ENCODE measurements at places on chromosomes 7 and 10.
A peak's percentile ranks its signal among the peaks of the same experiment; 100 is the strongest.

DNA sequence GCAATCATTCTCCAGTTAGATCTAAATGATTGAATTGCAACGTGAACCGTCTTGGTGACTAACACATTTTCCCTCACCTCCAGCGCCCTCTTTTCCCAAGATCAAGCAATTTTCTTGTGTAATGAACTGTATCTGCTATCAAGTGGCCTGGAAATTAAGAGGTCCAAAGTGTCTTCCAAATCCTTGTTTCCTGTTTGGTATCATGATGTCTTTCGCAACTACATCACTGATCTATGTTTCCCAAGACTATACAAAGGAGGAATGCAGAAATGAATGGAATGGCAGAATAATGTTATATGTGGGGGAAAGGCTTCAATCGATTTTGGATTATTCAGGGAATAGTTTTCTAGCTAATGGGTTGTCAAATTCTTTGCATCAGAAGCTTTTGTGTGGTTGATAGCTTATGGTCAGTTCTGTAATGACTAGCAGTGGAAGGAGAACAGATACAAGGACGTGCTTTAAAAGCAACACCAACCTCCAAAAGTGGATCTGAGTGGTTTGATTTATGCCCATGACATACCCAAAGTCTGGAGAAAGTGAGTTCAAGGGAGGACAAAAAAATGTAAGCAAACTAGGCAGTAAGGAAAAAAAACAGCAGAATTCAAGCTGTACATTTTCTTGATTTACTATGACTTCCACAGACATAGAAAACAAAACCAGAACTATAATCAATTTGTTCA, 14.6 kb upstream of the ZEB1 start:
- no peak for DNase-seq

GRCh38 chr10:131116991-131117375, 194.5 kb downstream of the TCERG1L start:
- no peak for DNase-seq

DNA sequence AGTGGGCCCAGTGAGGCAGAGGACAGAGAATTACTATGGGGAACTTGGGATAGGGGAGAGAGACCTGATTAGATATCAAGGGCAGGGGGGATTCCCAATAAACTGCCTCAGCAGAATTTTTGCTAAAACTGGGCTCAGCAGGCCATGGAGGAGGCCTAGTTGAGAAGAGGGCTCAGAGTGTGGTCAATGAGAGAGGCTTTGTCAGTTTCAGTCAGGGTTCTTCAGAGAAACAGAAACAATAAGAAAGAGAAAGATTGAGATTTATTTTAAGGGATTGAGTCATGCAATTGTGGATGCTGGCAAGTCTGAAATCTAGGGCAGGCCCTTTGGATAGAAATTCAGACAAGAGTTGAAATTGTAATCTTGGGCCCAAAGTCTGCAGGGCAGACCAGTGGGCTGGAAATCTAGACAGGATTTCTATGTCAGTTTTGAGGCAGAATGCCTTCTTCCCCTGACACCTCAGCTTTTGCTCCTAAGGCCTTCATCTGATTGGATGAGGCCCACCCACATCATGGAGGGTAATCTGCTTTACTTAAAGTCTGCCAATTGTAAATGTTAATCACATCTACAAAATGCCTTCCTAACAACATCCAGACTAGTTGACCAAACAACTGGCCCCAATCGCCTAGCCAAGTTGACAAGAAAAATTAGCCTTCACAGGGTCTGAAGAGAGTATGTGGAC, 33.5 kb upstream of the CCSER2 start:
- peak; percentile 35 for DNase-seq

- no peak for DNase-seq
Observed at GRCh38 chr10:98023024-98023423, 7.4 kb downstream of the CRTAC1 start.

GRCh38 chr7:1761097-1761496, 91.0 kb downstream of the ELFN1 start:
- DNase-seq, result no peak

DNA sequence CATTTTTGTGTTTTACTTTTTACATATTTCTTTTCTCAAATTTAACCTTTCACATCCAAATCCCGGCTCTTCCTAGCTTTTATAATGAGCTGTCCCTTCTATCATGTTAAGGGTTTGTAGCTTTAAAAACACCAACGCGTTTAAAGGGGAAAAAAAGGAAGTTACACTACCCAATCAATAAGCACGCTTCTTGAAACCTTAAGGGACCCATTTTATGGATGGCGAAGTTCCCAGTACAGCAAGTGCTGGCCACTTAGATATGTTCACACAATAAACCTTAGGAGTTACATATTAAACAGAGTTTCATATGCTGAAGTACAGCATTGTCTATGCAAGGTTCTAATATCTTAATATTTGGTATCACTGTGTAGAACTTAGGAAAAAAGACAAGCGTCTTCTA, 1.8 kb downstream of the GNG11 start:
- DNase-seq, result no peak

DNA sequence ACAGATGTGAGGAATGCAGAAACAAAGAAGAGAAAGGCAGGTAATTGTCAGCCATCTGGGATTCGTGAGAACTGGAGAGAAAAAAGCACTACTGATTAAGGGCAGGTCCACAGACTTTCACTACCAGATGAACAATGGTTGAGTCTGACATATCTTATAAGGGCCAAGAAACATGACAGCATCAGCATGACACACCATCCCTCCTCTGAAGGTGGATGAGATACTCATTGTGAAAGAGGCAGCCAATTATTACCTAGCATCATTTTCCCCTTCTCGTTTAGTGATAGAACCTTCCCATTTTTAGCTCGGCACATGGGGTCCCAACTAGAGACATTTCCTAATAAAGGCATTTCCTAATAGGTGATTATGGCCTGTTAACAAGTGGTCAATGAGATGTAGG, 19.2 kb upstream of the MET start:
- no peak for DNase-seq

DNA sequence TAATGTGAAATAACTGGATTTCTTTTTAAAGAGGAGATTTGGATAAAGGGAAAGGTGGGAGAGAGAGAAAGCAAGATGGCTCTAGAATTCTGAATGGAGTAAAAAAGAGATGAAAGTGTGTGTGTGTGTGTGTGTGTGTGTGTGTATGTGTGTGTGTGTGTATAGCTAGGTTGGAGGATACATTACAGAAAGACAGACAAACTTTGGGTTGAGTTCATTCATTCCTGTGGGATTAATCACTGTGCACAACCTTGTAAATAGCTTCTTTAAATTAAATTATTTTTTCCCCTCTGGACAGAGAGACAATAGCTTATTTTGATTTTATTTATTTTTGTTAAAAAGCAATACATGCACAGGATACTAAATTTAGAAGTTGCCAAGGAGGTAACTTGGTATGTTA, 7.5 kb downstream of the ASB4 start:
- no peak for DNase-seq

DNA sequence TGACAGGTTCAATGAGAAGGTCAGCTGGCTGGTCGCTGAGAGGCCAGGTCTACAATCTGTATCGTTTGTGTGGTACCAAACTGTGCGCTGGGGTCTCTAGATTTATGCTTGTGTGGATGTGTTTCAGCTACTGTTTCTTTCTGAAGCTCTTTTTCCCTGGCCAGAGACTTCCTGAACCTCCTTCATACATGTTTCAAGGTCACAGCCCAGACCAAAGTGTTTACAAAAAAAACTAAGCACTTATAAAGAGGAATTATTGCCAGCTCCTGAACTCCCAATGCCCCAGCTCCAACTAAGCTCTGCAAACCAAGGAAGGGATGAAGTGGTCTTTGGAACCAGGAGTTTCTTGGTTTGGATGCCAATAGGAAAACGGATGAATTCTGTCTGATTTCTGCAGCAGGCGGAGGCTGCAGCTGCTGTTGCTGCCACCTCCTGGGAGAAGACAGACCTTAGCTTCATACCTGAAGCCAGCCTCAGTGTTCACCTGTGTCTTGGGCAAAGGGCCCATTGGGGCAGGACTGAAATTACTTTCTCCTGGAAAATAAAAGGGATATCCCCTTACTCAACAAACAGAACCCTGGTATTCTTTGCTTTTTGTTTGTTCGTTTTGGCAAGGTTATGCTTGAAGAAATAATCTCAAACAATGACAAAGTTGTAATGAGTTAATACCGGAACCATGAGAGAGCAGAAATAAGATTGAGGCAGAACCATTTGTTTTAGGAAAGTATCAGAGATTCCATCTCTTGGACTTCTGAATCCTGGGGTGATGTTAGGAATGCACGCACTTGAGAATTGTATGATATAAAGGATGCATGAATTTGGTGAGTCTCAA, 24.6 kb upstream of the MKLN1 start:
- peak; percentile 37 for DNase-seq

DNA sequence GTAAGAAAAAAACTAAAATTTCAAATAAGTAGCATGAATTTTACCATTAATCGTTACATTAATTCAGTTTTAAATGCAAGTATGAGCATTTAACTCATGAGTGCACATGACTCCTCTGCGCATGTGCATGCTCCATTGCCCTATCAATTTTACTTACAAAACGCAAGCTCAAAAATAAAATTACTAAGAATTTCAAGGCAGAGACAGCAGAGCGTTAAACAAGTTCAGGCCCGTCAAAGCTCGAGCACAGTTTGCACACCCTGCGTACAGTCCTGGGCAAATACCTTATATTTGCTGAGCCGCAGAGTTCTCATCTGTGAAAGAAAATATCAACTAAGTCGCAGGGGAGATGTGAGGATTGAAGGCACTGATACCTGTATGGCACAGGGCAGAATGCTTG, 373.6 kb downstream of the BBS9 start:
- DNase-seq, result no peak

DNA sequence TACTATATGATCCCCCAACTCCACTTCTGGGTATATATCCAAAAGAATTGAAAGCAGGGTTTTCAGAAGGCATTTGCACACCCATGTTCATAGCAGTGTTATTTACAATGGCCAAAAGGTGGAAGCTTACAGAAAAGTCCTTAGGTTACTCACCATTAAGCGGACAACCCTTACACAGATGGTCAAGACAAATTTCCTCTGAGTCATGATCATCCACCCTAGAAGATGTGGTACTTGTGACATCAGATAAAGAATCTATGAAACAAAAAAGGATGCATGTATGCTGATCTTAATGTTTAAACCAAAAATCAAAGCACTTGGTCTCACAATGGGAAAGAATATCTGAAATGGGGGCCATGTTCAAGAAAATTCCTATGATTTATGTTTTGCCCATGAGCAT, 31.1 kb downstream of the ZC3HAV1 start:
- no peak for DNase-seq

GRCh38 chr10:18601321-18601720, 50.1 kb downstream of the NSUN6 start:
- no peak for DNase-seq

DNA sequence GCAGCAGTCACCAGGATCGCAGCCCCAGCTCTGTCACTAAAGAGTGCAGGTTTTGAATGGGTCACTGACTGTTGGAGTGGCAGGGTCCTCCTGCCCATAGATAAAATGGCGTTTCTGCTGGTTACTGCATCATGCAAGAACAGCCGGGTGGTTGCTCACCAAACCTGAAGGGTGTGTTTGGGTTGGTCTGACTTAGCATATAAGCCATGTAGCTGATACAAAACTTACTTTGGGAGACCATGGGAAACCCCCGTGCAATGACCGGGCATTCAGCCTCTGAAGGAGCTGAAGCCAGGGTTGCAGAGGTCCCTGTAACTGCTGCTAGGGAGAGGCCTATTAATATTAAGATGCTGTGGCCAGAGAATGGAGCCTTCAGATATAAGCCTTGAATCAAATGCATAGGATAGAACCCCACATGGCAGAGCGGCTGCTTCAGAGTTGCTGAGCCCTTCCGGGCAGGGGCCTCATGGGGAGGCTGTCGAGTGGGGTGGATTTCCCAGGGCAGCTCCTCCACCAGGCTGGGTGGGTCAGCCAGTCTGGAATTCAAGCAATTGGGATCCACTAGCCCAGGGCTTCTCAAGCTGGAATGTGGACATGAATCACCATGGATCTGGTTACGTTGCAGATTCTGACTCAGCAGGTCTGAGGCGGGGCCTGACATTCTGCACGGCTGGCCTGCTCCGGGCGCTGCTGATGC, 70.9 kb upstream of the CTBP2 start:
- no peak for DNase-seq

- no peak for DNase-seq
Observed at GRCh38 chr10:23280419-23281043, 64.1 kb downstream of the C10orf67 start.

- DNase-seq, result no peak
Observed at GRCh38 chr7:93307131-93307660, 75.0 kb downstream of the VPS50 start.

- no peak for DNase-seq
Observed at GRCh38 chr10:114491933-114492332, 87.6 kb upstream of the AFAP1L2 start.

DNA sequence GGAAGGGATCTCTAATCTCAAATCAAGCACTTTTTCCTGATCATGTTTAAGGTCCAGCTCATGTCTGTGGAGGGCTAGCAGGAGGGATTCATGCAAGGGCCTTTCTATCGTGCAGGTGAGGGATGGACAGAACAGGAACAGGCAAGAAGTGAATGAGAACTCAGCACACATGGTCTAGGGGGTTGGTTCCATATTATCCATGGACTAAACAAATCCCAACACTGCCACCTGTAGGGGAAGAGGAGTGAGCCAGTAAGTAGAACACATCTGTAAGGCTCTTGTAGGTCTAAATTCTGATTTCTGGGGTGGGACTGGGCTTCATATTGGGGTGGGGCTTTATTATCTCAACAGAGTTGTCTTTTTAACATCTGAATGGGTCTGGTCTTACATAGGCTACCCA, 138.0 kb upstream of the TARP start:
- no peak for DNase-seq

- DNase-seq, result peak; percentile 53
Observed at GRCh38 chr10:93352638-93353383, 129.3 kb downstream of the MYOF start.

GRCh38 chr7:30074422-30075030, 46.3 kb downstream of the PLEKHA8 start:
- no peak for DNase-seq

DNA sequence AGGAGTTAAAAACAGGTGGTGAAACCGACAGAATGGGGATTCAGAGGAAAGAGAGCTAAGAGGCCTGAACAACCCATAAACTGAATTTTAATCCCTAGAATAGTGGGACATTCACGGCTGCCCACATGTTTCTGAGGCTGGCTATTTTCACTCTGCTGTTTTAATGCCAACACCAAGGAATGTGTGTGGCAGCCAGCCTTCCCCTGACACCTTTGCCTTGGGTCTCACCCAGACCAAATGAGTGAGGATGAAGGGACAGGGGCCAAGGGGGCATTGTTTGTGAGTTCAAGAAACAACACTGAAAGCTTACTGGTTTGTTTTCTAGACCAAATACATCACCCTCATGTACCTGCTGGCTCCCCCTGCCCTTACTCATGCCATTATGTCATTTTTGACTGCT, 164.3 kb downstream of the JAZF1 start:
- DNase-seq, result no peak

- DNase-seq, result no peak
Observed at GRCh38 chr10:80207768-80208370, 2.5 kb upstream of the ANXA11 start.
